ENCODE measurements at places on chromosomes 3 and 15.

GRCh38 chr3:15978801-15979200 lies 181.0 kb upstream of the ANKRD28 start:
- no peak for DNase-seq

DNA sequence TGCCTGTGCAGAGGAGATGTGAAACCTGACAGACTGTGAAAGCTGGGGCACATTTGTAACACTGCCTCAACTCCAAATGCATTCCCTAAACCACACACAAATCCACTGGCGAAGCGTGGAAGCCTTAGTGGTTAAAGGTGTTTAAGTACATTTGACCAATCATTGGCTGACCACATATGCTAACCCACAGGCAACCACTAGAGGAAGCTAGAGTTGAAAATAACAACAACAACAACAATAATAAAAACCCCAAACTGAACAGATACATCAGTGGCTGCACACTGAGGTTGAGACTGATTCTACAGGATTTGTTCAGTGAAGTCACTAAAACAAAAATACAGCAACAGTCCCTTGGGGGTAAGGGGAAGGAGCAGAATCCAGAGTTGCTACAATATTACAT lies 129.7 kb downstream of the TJP1 start:
- DNase-seq = no peak

DNA sequence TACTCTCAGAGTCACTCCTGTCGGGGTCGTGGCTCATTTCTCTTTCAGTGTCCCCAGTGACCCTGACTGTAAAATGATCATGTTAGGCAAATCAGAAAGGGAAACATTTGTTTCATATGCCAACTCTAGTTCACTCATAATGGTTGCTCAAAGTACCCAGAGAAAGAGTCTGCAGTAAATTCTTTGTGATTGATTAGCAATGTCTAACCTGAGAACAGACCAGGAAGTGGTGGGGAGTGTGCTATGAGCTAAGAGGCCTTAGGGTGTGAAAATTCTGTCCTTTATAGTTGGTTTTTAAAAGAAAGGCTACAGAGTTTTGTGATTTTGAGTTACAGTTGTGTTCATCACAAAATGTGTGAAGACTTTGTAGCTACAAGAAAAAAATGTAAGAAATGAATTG lies 108.9 kb downstream of the EDEM1 start:
- no peak for DNase-seq

DNA sequence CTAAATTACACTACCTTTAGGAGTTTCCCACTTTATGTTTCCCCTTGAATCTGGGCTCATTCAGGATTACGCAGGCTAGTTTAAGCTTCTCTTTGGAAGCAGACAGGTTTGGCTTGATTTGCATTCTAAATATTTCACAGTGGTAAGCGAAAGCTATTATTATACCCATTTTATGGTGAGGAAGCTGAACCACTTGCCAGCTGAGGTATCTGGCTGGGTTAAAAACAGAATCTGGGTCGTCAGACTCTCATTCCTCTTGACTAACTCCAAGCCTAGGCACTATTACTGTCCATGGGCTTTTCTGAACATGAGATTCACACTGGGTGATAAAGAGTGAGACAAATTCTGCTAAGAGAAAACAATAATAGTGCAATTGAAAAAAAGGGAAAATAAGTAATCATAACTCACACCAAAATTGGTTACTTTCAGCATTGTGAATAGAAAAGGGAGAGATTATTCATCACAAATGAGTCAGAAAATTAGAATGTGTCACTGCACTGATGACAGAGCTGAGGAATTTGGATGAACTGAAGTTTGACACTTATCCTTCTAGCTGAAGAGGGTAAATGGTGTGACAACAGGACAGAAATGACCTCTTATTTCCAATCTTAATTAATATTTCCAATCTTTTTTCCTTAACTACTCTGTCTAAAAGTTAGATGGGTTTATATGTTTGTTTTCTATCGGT lies 211.3 kb downstream of the TIGIT start:
- no peak for DNase-seq
